ENCODE measurements at places on chromosomes 6 and 20. TPM values are rescaled to one million over a fixed set of nuclear protein-coding genes. Genes with fewer than 3 reads are reported as not detected.

The PGK2 gene
- not detected for total RNA-seq

The PDE7B gene
- 6.9 TPM for total RNA-seq

The COQ3 gene
- 3.7 TPM for total RNA-seq

The FAM83C gene
- total RNA-seq, result 16.9 TPM

The FOXA2 gene
- not detected for total RNA-seq

The TRIM31 gene
- not detected for total RNA-seq

The DDO gene
- total RNA-seq, result not detected

The PXDC1 gene
- 75.9 TPM for total RNA-seq

The GHRH gene
- total RNA-seq, result not detected

The CST4 gene
- not detected for total RNA-seq

The HSPA12B gene
- total RNA-seq, result 21.6 TPM

The SS18L1 gene
- total RNA-seq, result 25.3 TPM

The AKAP12 gene
- total RNA-seq, result 88.1 TPM

The CASS4 gene
- total RNA-seq, result 0.74 TPM

The CTAGE9 gene
- not detected for total RNA-seq

The TMEM244 gene
- total RNA-seq, result not detected

The CLPSL2 gene
- total RNA-seq, result not detected

The BPIFB4 gene
- not detected for total RNA-seq

The INSM1 gene
- not detected for total RNA-seq

The PNPLA1 gene
- not detected for total RNA-seq

The SPATS1 gene
- total RNA-seq, result not detected

The SLC16A10 gene
- 5.4 TPM for total RNA-seq

The SPEF1 gene
- total RNA-seq, result not detected

The APCDD1L gene
- 0.98 TPM for total RNA-seq

The PRKN gene
- total RNA-seq, result 4.9 TPM

The NRSN1 gene
- 1.5 TPM for total RNA-seq

The ZNF512B gene
- 10.3 TPM for total RNA-seq

The BPIFB1 gene
- total RNA-seq, result not detected

The LAMP5 gene
- 0.74 TPM for total RNA-seq

The HLA-DQB1 gene
- 3.2 TPM for total RNA-seq
